ENCODE measurements at places on chromosomes 12 and 14.

- no peak for DNase-seq
Measured at GRCh38 chr12:116628989-116629388, 69.8 kb downstream of the MAP1LC3B2 start.

DNA sequence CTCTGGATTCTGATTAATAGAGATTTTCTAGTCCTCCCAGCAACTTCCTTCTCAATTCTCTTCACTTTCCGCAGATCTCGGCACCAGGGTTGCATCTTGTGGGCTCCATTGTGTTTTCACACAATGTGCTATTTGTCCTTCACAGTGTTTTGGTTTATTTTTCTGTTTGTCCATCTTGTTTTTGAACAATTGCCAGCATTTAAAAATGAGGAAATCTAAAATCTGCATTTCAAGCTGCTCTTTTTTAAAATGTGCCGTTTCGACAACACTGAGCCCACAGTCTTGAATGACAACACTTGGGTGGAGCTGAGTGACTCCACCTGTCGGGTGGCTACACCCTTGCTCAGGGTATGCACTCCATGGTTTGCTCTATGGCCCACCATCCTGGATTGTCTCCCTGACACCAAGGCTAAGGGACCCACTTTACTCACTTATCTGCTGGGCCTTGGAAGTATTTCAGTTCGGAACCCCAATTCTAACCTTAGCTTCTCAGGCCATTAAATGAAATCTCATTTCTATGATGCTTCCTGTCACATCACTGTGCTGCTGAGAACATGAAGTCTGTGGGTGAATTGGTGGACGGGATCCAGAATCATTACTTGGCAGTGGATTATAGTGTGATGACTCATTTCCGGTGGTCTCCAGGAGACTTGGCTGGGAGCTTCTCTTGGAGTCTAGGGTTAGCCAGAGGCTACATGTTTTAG is 3.4 kb upstream of the MYRFL start:
- no peak for DNase-seq

- no peak for DNase-seq
Measured at GRCh38 chr12:70543444-70543843, 93.8 kb downstream of the PTPRB start.

- no peak for DNase-seq
Measured at GRCh38 chr12:60926256-60926655, 1330.4 kb downstream of the SLC16A7 start.

DNA sequence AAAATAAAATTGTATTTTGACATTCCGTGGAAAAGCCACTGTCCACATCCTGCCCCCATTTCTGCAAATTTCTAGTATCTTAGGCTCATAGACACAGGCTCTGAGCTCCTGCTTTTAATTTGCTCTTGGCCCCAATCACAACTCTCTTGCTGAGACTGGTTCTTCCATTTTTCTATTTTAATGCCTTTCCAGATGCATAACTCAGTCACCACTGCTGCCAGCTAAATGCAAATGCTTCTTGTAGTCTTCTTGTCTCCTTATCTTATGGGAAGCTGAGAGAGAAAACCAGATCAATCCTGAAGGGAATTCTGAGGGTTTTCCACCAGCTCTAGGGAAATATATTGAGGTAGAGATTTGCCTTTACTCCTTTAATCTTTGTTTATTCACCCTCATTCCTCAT is 149.0 kb downstream of the DHRS2 start:
- DNase-seq = no peak

DNA sequence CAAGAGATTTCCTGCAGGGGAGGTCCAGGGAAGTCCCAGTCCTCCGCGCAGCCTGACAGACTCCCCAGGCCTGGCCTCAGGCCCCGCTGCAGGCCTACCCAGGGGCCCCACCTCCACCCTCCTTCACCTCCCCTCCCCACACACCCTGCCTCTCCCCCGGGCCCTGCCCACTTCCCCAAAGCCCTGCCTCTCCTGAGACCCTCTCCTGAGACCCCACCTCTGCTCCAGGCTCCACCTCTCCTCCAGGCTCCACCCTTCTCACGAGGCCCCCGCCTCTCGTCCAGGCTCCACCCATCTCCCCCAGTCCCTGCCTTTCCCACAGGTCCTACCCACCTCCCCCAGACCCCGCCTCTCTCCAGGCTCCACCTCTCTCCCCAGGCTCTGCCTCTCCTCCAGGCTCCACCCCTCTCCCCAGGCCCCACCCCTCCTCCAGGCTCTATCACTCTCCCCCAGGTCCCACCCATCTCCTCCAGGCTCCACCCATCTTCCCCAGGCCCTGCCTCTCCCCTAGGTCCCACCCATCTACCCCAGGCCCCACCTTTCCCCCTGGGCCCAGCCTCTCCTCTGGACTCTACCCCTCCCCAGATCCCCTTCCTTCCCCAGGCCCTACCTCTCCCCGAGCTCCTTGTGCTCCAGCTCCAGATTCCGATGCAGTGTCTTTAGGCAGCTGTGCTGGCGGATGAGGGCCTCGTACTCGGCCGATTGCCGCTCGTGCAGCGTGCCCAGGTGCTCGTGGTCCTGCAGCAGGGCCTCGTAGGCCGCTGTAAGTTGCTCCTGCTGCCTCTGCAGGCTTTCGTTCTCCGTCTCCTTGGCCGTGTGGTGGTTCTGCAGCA is 58.8 kb upstream of the GPR68 start:
- DNase-seq = no peak

DNA sequence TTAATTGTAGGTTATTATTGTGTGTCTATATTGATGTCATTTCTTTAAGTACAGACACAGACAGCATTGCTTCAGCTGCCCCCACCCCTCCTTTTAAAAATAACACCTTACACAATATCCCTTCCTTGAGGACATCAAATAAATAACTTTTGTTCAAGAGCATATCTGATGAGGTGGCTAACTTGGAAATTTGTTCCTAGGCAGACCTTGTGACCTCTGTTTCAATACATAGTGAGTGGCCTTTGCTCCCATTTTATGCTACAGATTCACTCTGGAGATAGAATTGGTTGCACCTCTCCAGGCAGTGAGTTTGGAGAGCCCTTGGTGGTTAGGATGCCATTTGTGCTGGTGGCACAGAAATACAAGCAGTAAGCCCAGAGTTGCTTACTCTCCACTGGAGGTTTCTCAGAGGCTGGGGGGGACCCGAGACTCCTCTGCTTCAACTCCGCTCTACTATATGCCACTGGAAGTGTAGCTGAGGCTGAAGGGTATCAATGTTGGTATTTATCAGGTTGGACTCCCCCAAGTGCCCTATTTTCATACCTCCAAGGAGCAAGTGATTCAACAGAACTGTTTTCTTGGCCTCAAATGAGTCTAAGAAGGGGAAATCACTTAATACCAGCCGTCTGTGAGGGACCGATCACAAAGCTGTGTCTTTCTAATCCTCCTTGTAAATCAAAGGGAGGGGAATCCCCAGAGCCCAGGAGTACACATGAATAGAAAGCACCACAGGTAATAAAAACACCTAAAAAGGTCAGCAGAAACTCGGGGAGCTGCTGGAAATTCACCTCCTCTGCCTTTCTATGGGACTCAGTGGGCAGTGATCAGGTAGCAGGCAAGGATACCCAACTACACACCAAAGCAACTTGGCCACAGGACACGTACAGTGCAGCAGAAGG is 463.1 kb downstream of the RAD51B start:
- no peak for DNase-seq

DNA sequence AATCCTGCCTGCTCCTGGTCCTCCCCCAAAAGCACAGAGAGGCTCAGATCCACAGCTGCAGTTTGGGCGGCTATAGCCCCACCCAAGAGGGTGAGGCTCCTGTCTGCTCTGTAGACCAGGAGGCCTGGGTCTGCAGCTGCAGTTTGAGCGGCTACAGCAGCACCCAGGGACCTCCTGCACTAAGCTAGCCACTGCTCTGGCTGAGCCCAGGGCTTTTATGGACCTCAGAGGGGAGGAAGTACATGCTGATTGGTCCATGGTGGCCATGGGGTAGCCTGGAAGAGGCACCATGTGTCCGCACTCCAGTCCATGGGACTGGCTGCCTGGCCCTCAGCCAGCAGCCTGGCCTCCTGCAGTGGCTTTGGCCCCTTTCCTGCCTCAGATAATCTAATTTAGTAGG is 49.6 kb upstream of the GSC start:
- DNase-seq = no peak

DNA sequence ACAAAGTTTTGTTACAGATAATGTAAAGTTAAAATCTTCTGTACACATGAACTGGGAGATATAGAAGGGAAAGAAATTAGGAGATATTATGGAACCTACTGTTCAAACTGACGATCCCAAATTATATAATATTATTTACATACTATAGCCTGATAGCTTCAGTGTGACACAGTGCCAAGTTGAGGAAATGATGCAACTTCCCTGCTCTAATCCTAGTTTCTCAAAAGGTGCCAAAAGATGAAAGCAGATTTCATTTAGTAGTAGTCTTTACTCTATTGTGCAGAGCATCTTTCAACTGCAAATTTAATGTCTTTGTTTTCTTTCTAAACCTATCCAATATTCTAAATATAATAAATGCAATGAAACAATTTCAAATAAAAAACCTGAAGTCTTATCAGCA is 46.9 kb downstream of the COCH start:
- DNase-seq = no peak

GRCh38 chr14:93269341-93270068 is 62.4 kb downstream of the UBR7 start:
- DNase-seq = peak; percentile 12

DNA sequence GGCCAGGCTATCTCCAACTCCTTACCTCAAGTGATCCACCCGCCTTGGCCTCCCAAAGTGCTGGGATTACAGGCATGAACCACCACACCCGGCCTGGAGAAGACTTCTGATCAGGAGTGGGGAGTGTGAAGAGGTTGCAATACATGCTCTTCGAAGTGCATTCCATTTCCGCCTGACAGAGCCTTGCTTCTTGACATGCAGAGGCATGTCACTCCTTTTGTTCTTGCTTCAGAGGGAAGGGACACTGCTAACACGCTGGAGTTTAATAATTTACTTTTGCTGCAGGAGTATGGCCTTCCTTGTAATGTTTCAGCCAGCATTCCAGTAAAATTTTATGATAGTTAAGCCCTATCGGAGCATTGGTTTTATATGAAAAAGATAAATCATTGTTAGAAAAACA is 74.9 kb downstream of the SLC25A47 start:
- DNase-seq = no peak

- no peak for DNase-seq
Measured at GRCh38 chr14:53790731-53791500, 165.7 kb downstream of the BMP4 start.

DNA sequence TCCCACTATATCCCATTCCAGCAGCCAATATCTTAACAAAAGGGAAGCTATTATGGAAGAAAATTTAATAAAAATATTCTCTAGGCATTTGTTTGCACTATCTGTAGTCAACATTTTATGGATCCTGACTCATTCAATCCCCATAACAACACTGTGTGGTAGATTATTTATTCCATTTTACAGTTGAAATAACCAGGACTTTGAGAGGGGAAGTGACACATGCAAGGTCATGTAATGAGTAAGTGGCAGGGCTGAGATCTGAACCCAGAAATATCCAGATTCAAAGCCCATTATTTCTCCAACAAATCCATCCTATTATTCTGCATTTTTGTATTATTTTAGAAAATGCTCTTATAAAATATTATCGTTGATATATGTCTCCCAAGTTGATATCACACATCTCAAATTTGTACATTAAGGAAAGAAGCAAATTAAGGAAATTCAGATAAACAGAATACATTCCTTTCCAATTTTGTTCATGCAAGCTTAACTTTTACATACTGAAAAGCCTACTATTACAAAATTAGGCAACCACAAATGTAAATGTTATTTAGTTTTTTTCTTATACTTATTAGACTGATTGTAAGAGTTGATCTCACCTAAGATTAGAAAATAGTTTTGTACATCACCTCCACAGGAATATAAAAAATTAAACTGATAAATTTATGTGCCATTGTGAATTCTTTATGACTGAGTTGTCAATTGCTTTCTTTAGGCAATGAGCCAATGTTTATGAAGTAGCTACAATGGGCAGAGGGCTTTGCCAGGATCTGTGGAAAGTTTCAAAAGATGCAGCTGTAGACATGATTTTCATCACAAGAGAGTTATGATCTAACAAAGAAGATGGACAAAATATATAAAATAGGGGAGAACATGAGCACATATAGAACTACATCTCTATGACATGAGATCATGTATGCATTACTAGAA is 55.1 kb upstream of the E2F7 start:
- no peak for DNase-seq

GRCh38 chr14:104827177-104828055 is 26.5 kb downstream of the ZBTB42 start:
- DNase-seq = no peak

DNA sequence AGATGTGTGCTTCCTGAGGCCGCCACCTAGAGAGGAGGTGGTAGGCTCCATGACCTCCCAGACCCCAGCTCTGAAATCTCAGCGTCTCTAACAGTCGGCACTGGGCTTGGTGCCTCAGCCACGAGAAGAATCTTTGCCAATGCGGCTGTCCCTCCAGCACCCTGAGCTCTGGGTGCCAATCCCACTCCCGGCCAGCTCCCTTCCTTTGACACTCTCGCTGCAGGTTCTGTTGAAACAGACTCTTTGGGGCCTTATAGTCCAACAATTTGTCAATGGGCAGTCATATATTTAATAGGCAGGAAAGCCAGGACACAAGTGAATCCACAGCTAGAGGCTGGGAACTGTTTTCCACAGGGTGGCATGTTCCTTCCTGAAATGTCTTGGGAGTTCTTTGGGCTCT is 52.8 kb downstream of the PRMT8 start:
- no peak for DNase-seq

DNA sequence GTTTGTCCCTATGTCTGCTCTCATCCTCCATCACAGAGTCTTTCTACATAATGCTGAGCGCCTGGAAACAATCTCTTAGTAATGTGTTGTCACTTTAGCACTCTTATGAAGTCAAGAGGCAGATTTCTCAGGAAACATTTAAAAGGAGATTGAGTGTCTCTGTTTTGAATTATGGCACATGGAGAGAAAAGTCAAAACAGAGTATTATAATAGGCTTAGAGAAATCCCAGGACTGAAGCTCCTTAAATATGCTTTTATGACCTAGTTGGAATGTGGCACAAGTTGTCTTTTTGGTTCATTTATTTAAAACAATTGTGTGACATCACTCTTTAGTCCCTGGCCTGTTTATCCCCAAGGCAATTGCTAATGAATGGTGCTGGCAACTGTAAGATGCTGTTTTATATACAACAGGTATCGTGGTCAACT is 117.8 kb upstream of the HIF1A start:
- no peak for DNase-seq

- DNase-seq = no peak
Measured at GRCh38 chr14:104247336-104248202, 109.2 kb downstream of the KIF26A start.

DNA sequence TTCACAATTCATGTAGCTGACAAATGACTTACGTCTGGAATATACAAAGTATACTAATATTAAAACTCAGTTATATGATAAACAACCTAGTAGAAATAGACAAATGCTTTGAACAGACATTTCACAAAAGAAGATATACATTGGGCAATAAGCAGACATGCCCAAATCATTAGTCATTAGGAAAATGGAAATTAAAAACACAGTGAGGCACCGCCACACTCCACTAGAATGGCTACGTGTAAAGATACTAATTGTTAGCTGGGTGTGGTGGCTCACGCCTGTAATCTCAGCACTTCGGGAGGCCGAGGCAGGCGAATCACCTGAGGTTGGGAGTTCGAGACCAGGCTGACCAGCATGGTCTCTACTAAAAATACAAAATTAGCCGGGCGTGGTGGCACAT is 248.9 kb upstream of the TMEM132C start:
- no peak for DNase-seq

Data from C1 segment of cervical spinal cord (tissue), 14 donors.